Smooth muscle cell of the coronary artery (primary cell): ENCODE measurements at places on chromosomes 13 and 19. TPM values are rescaled to one million over a fixed set of nuclear protein-coding genes. Genes with fewer than 3 reads are reported as not detected.

GIPC3 gene
- 0.08 TPM in 1 of 2 replicates, not detected in the other for total RNA-seq

ZNF491 gene
- 2.8 and 5.7 TPM in 2 replicates for total RNA-seq

DAPK3 gene
- total RNA-seq, result 94.4 and 155 TPM in 2 replicates

RUBCNL gene
- total RNA-seq, result 0.08 and 18.5 TPM in 2 replicates

CPB2 gene
- not detected in 2 replicates for total RNA-seq

GNG8 gene
- not detected in 2 replicates for total RNA-seq

TUBB4A gene
- not detected in 2 replicates for total RNA-seq

POSTN gene
- 24.5 and 1,786 TPM in 2 replicates for total RNA-seq

GYS1 gene
- total RNA-seq, result 27.9 and 31.0 TPM in 2 replicates

IGSF23 gene
- total RNA-seq, result 0.08 TPM in 1 of 2 replicates, not detected in the other

SMAD9 gene
- total RNA-seq, result 0.47 and 6.5 TPM in 2 replicates

TNFRSF19 gene
- 0.68 and 19.4 TPM in 2 replicates for total RNA-seq

CCDC70 gene
- total RNA-seq, result not detected in 2 replicates

ZNF628 gene
- 0.35 and 0.60 TPM in 2 replicates for total RNA-seq

ACTL9 gene
- total RNA-seq, result not detected in 2 replicates

PTGIR gene
- 8.5 and 17.7 TPM in 2 replicates for total RNA-seq

MRPL34 gene
- 17.9 and 27.8 TPM in 2 replicates for total RNA-seq

GAS6 gene
- 127 and 186 TPM in 2 replicates for total RNA-seq

SH2D3A gene
- not detected in 2 replicates for total RNA-seq

HIF3A gene
- total RNA-seq, result 0.38 and 3.3 TPM in 2 replicates
